IMR-90 (cell line): ENCODE measurements at places on chromosomes 7 and 10. TPM values are rescaled to one million over a fixed set of nuclear protein-coding genes. Genes with fewer than 3 reads are reported as not detected.

- DNase-seq, result no peak
Observed at GRCh38 chr10:488933-489215, 200.6 kb downstream of the DIP2C start.

DNA sequence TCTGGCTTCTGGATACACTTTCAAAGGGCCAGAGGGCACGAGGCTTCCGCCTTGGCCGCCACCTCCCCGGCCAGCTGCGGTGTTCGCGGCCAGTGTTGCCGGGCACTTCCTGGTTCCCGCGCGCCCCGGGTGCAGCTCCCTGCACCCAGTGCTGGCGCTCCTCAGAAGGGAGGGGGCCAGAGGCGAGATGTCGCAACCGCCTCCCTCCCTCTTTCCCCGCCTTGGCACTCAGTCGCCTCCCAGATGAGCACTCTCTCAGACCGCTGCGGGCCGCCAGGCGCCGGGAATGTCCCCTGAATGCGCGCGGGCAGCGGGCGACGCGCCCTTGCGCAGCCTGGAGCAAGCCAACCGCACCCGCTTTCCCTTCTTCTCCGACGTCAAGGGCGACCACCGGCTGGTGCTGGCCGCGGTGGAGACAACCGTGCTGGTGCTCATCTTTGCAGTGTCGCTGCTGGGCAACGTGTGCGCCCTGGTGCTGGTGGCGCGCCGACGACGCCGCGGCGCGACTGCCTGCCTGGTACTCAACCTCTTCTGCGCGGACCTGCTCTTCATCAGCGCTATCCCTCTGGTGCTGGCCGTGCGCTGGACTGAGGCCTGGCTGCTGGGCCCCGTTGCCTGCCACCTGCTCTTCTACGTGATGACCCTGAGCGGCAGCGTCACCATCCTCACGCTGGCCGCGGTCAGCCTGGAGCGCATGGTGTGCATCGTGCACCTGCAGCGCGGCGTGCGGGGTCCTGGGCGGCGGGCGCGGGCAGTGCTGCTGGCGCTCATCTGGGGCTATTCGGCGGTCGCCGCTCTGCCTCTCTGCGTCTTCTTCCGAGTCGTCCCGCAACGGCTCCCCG, at the start of gene FFAR4:
TSS of gene FFAR4 (plus strand) at position 231 of the 842 bp plus-strand sequence. CDS start at position 287, 56 bp downstream.
- DNase-seq, result no peak

- DNase-seq, result no peak
Observed at GRCh38 chr7:31076051-31076450, 23.9 kb downstream of the ADCYAP1R1 start.

The SLC18A3 gene
- not detected in 2 replicates for polyA plus RNA-seq

The SOSTDC1 gene
- 0.04 and 0.07 TPM in 2 replicates for polyA plus RNA-seq

The MYO1G gene
- 0.02 and 0.04 TPM in 2 replicates for polyA plus RNA-seq
